Lung (tissue), 17 donors: ENCODE measurements at places on chromosomes 1 and 21. TPM values are rescaled to one million over a fixed set of nuclear protein-coding genes. Genes with fewer than 3 reads are reported as not detected.

DNA sequence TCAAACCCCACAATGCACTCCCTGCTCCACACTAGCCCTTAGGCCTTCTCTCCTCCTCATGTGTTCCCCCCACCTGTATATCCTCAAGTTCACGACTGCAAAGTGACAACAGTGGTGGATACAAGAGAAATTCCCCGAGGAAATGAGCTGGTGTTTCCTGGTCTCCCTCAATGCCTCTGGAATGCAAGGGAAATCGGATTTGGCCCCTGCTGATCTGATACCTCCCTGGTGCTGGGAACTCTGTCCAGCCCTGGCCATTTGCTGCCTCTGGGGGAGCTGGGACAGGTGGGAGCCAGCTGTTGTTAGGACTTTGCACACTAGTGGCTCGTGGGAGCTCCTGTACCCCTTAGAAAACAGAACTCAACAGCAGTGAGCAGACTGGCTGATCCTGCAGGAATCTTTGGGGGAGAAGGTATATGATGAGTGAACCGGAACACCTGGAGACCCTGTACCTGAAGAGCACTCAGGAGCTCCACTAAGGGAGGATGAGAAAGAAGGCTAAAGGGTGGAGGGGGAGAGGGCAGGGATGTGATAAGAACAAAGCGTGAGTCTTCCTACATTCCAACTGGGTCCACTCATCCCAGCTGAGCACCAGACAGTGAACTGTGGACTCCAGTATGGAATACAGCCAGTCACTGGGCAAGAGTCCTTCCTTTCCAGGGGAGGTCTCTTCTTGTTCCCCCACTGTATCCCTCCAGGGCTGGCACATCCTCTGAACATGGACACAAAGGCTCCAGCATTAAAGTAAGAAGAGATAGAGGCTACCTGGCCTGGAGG is 69.3 kb downstream of the PLXNA2 start:
- no peak for DNase-seq

GRCh38 chr1:193774536-193775323 is 588.3 kb upstream of the B3GALT2 start:
- no peak for DNase-seq

DNA sequence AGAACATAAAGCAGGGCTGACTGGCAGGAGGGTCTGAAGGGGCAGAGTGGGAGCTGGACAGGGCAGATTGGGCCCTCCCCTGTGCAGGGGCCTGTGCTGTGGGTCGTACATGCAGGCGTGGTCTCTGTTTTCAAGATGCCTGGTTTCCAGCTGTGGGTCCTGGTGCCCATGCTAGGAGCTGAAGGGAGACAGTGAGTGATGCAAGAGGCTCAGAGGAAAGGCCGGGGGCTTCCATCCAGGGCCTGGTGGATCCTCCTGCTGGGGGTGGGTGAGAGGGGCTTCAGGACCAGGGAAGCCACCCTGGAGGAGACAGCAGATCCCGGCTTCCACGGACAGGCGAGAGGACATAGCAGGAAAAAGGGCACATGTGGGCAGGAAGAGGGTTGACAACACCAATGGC is 349.0 kb upstream of the VAMP3 start:
- no peak for DNase-seq

- DNase-seq, result no peak
Measured at GRCh38 chr1:22689505-22689904, 21.1 kb upstream of the EPHB2 start.

VAV3 gene
- total RNA-seq, result 14.4 TPM

DNA sequence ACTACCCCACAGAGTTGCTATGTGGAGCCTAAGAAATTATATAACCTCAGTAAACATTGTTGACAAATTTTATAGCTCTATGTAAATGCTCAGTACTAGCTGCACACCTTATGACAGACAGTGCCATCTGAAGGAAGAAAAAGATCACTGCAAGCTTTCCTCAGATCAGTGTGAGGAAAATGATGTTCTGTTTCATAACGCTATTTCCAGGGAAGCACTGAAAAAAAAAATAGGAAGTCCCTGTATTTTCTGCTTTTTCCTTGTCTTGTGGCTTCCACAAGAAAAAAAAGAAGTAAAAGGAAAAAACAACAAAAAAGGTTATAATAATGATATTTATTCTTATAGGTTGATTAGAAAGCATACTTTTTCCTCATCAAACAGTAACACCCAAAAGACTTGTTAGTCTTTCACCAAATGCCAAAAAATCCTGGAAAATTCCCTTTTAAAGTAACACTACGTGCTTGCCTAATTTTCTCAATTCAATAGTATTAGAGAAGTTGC is 23.2 kb downstream of the LYST start:
- DNase-seq, result peak; percentile 43

LCE6A gene
- total RNA-seq, result not detected

DNA sequence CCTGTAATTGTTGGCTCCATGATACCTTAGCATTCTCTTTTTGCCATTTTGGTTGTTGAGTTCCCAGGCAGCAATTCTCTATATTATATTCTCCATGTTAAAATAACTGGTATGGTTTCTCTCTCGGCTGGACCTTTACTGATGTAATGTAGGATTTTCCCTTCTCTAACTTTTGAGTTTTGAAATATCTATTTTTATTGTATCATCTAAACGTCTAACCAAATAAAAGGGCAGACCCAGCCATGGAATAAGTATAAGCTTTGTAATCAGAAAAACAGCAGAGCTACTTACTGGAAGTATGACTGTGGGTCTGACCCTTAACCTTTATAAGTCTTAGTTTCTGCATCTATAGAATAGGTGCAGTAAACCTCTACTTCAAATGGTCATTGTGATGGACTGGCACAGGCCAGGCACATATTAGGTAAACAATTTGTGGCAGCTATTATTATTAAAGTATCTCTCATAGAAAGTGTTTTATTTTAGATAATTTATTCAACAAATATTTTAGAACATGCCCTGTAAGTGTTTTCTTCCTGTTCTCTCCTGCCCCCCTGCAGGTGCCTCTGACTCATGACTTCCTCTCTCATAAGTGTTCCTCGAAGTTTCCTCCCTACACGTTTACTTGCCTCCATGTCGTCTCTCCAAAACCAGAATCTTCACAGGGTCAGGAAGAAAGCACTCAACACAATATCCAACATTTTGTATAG is 224.9 kb upstream of the FGGY start:
- no peak for DNase-seq

NMNAT2 gene
- total RNA-seq, result 0.88 TPM

DNA sequence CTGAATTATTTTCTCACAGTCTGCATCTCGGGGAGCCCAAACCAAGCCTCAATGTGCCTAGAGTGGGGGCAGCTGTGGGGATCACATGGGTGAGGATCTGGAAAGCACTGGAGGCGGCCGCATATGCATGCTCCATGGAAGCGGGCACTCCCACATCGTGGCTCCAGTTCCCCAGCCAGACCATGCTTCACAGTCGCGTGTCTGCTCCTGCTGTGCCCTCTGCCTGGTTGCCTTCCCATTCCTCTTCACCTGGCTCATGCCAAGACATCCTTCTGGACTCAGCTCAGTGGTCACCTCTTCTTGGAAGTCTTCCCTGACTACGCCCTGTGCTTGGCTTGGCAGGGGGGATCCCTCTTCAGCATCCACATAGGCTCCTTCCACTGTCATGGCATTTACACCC is 32.8 kb downstream of the IGSF21 start:
- no peak for DNase-seq
